Colonic mucosa (tissue), 4 donors: ENCODE measurements at places on chromosomes 5 and 9. TPM values are rescaled to one million over a fixed set of nuclear protein-coding genes. Genes with fewer than 3 reads are reported as not detected.

DNA sequence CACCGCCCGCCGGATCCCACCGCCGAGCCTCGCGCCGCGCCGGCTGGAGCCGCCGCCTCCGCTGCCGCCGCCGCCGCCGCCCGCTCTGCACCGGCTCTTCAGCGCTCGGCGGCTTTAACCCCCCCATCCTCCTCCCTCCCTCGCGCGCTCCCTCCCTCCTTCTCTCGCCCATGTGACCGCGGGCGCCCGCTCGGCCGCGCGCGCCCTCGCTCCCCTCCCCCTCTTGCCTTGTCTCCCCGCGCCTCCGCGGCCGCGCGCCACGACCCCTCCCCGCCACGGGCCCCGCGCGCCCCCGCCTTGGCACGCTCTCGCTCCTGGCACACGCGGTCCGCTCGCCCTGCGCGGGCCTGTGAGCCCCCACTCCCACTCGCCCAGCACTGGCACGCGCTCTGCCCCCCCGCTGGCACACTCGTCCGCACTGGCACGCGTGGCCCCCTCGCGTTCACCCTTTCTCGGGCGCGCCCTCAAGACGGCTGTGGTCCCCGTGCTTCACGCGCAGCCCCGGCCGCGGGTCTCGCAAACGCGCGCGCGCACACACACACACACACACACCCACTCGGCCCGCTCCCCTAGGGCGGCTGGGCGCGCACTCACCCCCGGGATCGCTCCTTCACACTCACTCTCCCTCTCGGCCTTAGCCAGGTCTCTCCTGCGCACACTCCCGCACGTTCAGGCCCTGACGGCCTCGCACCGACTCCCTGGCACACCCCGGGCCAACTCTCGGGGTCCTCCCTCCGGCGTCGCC is at the start of gene CNTFR:
Gene CNTFR, minus strand, starts transcription at position 89 of the 745 bp plus-strand sequence. CDS start 20,743 bp downstream, outside the sequence.
- peak; percentile 34 for DNase-seq

GRCh38 chr9:37645903-37646506 is 4.7 kb upstream of the FRMPD1 start:
- no peak for DNase-seq

MAN1B1 gene
- total RNA-seq, result 52.6 TPM

DNA sequence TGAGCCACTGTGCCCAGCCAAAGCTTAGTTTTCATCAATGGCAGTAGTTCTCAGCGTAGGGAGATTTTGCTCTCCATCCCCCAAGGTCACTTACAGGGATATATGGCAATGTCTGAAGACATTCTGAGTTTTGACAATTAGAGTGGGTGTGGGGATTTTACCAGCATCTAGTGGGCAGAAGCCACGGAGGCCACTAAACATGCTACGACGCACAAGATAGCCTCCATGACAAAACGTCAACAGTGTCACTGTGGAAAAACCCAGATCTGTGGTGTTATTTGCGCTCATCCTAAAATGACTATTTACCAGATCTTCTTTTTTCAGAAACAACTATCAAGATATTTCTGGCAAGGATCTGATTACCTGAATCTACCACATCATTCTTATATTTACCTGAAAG is 68.2 kb downstream of the CDC14B start:
- no peak for DNase-seq

DNA sequence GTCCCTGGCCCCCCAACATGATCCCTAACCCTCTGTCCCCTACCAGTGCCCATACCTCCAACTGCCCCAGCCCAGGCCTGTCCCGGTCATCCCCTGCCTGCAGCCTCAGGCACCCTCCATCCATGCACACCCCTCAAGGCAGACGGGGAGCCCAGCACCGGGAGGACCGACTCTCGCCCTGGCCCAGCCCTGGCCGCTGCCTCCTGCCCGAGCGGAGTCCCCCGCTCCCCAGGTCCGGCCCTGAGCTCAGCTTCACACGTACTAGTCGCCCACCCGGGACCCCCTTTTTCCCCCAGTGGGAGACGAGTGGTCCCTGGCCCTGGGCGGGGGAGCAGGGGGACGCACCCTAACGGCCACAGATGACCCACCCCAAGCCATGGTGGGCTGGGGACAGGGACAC is 49.0 kb upstream of the UBAC1 start:
- DNase-seq, result no peak

GRCh38 chr5:1749346-1750124 is 50.1 kb downstream of the MRPL36 start:
- DNase-seq, result no peak

IRX4 gene
- not detected for total RNA-seq
